ENCODE measurements at places on chromosomes 12 and 14.

- no peak for DNase-seq
Observed at GRCh38 chr14:104370256-104370870, 209.2 kb upstream of the C14orf180 start.

GRCh38 chr12:124369055-124369826 is 74.3 kb downstream of the RFLNA start:
- DNase-seq: no peak

DNA sequence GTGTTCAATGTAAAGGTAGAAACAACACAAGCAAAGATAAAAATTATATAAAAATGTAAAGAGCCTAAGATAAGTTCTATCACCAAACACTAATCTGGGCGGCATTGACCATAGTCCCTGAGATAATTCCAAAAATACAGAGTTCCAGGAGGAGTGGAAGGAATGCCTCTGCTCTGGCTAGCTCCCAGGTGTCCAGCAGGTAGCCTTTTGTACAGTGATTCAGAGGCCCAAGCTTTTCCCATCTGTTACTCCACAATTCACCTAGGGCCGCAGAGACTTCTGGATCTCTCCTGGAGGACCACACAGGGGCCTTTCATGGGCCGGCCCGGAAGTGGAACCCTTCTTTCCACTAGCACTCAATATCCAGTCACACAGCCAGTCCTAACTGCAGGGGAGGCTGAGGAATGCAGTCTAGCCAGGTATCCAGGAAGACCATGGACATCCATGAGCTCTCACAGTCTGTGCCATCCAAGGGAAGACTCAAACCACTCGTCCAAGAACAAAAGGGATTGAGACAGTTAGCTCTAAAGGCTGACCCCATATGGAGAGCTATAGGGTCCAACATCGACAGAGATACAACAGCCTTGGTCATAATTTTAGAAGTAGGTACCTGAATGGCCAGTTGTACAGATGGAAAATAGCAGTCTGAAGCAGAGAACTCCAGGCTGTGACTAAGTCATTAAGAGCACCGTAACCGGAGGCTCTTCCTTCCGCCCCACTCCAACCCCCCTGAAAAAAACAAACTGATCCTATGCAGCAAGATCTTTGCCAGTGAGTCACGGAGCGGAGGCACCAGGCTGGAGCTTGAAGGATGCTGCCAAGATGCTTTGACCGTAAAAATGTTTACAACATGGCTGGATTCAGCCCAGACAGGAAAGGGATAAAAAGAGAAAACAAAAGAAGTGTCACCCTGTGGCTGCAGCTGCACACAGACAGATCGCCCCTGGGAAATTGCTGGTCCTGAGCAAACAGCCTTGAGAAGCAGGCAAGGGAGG is 204.8 kb downstream of the NUAK1 start:
- no peak for DNase-seq

DNA sequence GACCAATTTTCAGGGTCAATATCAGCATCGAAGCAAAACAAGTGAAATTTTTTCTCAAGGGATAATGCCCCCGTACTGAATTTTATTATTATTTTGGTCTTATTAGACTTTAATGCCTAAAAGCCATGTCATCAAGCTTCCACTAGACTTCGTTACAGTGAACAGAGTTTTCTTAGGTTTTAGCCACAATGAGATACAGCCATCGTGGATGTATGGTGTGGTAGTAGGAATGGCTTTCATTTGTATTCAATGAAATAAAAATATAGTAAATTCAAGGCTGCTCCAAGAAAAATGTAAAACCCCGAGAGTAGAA is 11.7 kb downstream of the TAOK3 start:
- DNase-seq: no peak

DNA sequence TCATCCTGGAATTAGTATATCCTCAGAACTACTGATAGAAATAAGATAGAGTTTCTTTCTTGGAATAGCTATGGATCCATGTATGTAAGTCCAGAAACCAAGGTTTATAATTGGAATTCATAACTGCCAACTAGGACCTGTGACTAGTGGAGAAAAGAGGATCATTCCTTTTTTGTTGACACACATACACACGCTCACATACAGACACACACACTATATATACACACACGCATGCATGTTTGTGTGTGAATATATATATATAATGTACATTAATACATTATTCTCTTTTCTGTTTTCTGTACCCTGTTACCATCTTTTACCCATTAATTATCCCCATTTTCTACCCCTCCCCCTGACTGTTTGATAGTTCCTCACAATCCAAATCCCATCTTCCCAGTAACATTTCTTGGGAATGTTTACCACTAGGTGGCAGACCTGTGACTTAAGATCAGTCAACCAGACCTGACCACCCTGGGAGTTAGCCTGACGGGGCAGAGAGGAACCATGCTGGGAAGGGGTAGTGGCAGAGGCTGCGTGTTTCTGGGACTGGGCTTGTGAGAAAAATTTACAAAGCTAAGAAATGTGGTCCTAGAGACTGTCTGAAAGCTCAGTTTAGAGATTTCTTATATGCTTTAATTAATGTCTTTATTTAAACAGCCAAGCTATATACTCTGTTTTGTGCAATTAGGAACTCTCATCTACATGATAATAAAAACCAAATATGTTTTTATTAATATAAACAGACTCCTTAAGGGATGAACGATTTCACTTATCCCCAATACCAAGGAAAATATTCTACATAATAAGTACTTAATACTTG is 308.0 kb downstream of the PPFIA2 start:
- no peak for DNase-seq

All from stimulated activated naive CD4-positive, alpha-beta T cell treated with Interleukin-2 at 50 U/mL for 16 hours (primary cell).